ENCODE measurements at places on chromosomes 12 and 14.

- DNase-seq, result no peak
These were observed 649 bp upstream of the SALL2 start for GRCh38 chr14:21526672-21527317.

DNA sequence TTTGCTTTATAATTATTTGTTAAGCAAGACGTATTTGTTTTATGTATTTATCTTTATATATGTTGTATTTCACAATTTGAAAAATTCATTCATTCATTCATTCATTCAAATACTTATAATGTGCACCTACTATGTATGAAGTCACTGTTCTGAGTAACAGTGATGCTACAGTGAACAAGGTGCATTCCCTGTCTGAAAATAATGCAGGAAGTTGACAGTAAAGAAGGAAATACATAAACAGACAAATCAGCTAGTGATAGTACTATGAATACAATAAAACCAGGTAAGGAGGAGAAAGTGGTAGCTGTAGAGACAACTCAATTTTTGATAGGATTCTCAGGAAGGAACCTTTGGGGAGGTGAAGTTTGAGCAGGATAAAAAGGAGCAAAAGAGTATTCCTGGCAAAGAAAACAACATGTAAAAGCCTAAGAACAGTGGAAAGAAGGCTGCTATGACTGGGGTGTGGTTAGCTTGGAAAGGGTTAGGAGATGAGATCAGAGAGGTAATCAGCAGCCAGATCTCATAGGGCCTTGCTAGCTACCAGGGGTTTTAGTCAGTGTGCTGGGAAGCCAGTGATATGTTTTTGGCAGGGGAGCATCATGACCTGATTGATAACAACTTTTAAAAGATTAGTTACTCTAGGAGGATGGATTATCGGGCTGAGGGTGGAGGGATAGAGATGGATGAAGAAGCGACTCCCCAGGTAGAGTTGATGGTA is 17.4 kb downstream of the BICDL1 start:
- DNase-seq, result no peak

DNA sequence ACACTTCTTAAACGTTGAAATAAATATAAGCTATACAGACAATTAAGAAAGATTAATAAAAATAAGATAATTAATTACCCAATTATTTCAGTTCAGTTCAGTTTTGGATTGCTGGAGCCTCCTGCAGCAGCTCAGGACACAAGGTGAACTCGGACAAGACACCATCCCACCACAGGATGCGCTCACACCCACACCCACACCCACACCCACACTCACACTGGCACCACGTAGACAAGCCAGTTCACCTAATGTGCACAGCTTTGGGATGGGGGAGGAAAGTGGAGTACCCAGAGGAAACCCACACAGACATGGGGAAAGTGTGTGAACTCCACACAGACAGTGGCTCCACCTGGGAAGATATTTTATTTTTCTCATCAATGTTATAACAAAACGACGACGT is 32.1 kb downstream of the EMP1 start:
- no peak for DNase-seq

DNA sequence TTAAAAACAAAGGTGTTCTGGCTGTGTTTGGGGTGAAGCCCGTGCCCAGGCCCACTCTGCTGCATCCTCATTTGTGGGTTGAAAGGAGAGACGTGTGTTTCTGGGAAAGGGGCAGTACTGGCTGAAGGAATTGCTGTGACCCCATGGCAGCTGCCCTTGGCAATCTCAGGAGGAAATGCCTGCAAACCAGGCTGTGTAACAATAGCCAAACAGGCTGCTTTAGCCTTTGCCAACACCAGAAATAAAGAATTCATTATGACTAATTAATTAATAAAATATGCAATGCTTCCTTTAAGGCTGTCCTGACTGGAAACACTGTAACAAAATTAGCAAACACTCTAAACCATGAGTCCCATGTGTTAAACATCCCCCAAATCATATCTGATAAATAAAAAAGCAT is 53.0 kb upstream of the KRR1 start:
- DNase-seq, result no peak

DNA sequence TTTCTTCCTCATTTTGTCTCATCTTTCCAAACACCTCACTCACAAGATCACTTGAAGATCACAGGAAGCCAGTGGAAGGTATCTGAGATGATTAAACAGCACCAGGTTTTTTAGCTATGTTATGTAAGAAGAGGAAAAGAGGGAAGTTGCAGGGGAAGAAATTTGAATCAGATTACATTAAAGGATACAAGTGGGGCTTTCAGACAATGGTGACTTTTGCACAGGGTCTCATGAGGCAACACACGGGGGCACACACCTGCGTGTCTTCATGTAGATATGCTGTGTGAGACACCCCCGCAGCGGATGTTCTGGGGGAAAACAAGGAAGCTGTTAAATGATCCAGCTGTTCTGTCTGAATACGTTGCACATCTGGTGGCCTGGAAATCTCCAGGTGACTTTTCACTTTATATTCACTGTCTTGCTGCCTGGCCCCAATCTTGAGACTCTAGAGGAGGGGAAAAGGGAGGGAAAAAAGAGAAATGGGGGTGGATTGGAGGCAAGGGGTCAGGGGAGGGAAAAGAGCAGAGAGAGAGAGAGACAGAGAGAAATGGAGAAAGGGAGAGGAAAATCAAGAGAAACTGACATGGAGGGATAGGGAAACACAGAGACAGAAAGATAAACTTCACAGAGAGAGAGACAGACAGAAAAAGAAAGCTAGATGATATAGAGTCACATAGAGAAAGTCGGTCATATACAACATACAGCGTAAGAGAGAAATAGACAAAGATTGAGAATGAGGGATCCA is 36.3 kb upstream of the PPP1CC start:
- no peak for DNase-seq

GRCh38 chr12:10392394-10392930 is 2.6 kb upstream of the KLRK1 start:
- no peak for DNase-seq

DNA sequence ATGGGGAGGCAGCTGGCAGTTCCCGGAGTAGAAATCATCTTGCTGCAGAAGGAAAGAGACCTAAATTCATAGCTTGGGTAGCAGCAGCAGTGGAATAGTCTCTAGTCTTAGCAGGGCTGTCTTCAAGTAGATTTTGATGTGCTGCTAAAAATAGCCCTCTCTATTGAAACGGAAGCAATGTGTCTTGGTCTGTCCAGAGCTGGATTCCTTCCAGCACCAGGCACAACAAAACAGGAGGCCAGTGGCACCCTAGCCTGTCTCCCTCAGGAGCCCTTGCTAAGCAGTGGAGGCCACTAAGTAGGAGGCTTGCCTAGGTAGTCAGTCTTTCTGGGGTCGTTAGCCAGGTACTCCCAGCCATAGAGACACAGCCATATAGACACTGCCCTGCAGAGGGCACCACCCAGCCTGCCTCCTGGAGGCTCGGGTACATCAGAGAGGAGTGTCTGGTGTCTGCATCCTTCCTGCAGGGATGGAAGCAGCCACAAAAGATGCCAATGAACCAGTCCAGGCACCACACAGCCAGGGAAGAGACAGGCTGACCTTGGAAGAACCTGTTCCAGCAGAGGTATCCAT is 97.5 kb downstream of the CRACR2A start:
- DNase-seq, result no peak

DNA sequence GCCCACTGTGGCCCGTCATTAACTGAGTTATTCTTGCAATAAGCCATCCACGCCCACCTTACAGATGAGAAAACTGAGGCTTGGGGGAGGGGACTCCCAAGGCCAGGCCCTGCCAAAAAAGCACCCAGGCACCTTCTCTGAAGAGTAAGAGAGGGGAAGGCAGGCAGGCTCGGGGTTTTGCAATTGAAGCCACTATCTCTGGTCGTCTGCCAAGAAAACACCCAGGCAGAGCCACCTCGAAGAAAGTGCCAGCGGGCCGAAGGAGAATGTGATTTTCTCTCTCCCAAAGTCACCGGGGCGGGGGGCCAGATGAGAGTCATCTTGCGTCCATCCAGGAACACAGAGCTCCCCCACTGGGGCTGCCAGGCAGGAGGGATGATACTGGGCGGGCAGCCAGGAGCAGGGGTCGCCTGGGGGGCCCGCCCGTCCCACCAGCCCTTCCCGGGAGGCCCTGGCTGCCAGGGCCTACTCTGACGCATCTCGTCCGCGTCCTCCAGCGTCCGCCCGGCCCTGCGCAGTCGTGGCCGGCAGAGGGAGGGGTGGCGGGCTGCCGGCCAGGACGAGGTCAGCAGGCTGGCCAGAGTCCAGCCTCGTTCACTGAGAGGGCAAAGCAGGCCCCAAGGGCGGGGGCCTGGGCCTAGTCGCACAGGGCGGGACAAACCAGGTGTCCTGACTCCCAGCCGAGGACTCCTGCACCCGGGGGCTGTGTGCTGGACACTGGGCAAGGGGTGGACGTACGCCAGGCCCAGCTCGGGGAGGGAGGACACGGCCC is 74.3 kb downstream of the RFLNA start:
- no peak for DNase-seq

DNA sequence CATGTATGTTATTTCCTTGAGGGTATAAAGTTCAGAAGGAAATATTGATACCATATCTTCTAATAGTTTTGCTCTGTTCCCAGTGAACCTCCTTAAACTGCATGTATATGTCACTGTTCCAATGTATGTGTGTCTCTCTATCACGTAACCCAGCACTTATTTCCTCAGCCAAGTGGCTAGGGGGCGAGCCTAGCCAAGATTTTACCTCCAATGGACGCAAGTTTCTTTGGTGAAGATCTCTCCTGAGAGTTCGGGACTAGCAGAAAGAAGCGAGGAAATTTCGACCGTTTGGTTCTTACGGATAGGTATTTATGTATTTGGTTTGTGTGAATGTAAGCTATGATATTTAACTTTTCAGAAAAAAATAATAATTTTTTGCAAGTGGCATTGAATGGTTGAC is 2.5 kb downstream of the SFSWAP start:
- no peak for DNase-seq

- DNase-seq, result no peak
These were observed 3.4 kb downstream of the PTPN6 start for GRCh38 chr12:6954316-6955107.
